ENCODE measurements at places on chromosomes 12 and 14.

GRCh38 chr14:23284654-23285529 is 1.0 kb downstream of the HOMEZ start:
- DNase-seq: peak; percentile 43

- no peak for DNase-seq
Observed at GRCh38 chr14:68712703-68713370, 80.0 kb downstream of the ZFP36L1 start.

- no peak for DNase-seq
Observed at GRCh38 chr14:43803076-43803689, 703.9 kb downstream of the FSCB start.

DNA sequence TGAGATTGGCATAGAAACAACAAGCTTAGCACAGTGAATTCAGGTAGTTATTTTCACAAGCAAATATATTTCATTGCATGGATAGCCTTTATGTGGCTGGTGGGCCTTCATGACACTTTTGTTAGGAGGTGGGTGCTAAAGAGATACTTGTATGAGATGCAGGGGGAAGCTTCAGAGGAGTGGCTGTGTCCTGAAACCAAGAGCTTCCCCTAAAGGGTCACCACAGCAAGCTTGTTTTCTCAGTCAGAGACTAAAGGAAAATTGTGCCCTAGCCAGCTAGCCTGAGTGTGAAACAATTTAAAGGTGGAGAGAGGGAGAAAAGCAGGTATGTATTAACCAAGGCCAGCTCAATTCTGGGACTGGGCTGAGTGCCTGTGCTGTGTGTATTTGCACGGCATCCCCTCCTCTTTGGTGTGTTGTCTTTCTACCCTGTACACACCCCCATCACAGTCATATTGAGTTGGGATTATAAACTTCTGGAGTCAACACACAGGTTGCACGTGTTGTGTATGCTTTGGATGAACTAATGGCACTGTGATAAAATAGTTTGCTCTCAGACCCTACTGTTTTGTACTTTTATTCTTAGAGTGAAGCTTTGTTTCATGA is 79.2 kb downstream of the RASSF8 start:
- no peak for DNase-seq

DNA sequence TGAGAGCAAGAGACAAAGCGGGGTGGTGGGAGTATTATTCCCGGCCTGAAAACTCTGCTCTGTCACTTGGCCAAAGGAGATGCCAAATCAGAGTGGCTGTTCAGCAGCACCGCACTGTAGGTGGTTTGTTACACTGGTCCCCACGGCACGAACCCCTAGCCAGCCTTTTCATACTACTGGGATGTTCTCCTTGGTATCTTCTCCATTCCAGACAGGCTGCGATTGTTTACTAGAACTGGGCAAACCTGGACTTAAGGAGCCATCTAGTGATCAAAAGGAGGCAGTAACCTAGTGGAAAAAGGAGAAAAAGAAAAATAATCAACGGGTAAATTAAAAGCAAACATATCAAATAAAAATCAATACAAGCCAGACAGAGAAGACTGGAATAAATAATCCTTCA is 58.9 kb upstream of the TMTC2 start:
- DNase-seq: peak; percentile 30

DNA sequence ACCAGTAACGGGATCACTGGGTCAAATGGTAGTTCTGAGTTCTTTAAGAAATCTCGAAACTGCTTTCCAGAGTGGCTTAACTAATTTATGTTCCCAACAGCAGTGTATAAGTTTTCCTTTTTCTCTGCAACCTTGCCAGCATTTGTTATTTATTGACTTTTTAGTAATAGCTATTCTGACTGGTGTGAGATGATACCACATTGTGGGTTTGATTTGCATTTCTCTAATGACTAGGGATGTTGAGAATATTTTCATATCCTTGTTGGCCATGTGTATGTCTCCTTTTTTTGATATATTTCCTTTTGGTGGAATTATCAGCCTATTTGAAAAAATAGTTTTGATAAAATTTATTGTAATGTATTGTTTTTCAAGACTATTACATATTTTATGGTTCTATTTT is 701.2 kb upstream of the FBXO33 start:
- no peak for DNase-seq

DNA sequence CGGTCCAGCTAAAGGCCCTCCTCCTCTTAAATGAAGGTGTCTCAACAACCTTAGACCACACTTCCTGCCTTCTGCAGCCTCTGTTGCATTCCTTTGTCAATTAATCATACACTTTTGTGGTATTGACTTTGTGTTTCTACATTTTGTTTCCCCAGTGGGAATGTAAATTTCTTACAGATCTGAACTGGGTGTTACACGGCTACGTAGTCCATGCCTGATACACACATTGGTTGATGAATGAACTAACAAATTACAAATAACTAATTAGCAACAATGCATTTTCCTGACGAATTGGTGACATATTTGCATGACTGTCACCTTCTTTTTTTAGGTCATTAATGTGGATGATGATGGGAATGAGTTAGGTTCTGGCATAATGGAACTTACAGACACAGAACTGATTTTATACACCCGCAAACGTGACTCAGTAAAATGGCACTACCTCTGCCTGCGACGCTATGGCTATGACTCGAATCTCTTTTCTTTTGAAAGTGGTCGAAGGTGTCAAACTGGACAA is 15.2 kb upstream of the CCT2 start:
- DNase-seq: peak; percentile 39

DNA sequence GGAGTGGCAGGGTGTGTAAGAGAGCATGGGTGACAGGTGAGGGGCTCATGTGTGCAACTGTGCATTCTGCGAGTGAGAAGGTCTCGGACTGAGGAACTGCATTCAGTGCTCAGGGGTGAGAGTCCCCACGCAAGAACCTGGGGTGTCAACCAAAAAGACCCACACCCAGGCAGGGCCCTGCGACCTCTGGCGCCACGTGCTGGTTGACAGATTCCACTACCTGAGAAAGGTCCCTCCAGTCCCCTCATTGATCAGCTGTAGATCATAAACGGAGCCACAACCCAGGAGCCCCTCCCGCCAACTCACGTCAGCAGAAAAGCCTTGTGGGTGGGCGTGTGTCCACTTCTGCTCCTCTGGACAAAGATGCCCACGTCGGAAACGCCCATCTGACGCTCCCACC is 98.7 kb downstream of the ASCL4 start:
- no peak for DNase-seq

DNA sequence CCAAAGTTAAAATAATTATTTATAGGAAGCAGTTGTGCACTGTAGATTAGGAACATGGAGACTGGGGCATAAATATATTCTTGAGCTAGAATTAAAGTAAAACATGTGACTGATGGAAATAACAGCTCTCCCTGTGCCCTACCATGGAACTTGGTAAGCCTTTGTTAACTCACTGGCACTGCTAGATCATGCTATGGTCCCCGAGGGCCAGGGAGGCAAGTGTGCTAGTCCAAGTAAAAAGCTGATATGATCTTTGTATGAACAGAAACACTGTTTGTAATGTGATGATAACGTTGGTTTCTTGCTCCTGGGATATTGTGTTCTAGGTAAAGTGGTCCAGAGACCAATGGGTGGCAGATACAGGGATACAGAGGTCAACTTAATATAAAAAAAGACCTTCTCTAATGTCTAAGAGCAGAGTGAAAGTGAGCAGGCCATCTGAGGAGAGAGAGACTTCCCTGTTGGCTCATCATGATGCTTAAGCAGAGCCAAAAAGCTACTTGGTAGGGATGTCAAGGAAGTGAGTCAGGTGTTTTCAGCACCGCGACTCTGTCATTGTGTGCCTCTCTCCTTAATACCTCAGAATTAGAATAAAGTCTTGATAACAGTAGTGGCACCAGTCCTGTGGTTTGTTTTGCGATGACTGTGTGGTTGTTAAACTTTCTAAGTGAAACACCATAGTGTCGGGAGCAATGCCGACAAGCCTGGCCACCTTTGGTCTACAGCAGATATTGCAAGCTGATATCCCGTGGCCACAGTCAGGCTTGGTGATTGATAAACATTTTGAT is 27.6 kb downstream of the BICD1 start:
- peak; percentile 37 for DNase-seq

- DNase-seq: peak; percentile 19
Observed at GRCh38 chr12:62604871-62605270, 138.2 kb downstream of the MON2 start.

- no peak for DNase-seq
Observed at GRCh38 chr12:97398704-97399103, 63.9 kb upstream of the RMST start.

GRCh38 chr12:121831571-121832245 is 27.0 kb downstream of the HPD start:
- DNase-seq: no peak

GRCh38 chr12:9244894-9245293 is 36.7 kb upstream of the PZP start:
- DNase-seq: peak; percentile 46

GRCh38 chr12:79055926-79056674 is 191.5 kb downstream of the SYT1 start:
- DNase-seq: peak; percentile 82

DNA sequence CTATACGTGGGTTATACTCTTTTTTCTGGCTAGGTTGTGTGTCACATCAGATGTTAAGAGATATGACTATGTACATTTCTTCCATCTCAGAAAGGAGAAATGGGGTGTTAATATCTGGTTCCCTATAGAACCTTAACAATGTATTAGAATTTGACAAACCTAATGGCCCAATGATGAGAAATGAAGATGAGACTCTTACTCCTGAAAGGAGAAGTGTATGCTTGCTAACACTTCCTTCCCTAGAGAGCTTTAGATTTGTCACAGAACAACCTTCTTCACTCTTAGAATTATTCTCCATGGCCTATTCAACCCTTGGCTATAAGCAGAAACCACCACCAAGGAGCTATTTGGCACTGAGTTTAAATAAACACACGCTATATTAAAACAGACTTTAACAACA is 839.6 kb downstream of the GALC start:
- DNase-seq: no peak

GRCh38 chr12:11348439-11348838 is 38.2 kb upstream of the PRB4 start:
- no peak for DNase-seq

- DNase-seq: peak; percentile 20
Observed at GRCh38 chr12:117228239-117228638, 38.0 kb upstream of the FBXO21 start.

DNA sequence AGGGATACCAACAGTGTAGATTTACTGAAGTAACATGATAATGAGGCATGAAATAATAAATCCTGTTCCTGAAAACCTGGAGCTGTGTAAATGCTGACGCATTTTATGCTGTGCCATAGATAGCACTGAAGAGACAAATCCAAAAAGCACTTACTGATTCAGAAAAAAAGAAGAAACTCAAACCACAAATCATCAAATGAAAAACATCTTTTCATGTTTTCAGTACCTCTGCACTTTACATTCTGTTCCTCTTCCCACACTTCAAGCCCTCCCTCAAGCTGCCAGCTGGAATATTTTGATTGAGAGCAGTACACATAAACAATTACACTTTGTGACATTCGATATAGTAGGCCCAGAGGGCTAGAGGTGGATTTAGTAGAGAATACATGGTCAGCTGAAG is 362.3 kb downstream of the NAV3 start:
- no peak for DNase-seq

DNA sequence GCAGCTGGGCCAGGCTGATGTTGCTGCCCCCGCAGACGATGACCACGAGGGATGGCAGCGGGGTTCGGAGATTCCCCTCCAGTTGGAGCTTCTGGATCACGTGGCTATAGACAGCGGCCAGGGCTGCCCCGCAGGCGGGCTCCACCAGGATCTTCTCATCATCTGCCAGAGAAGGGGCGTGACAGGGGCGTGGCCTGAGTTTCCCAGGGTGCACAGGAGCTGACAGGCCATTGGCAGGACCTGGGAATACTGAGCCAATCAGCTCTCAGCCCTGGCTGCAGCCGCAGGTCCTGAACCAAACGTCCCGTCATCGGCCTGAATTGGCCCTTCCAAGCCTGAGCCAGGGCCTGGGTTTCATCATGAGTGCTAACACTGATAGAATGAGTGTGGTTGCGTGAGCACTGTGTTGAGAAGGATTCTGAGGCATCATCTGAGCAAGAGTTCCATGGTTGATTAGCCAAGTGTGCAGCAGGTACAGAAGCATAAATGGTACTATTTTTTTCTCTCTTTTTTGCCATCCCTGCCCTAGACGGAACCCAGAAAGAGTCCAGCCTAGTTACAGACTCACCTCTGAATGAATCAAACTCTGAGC is 10.6 kb downstream of the SDS start:
- DNase-seq: no peak

- peak; percentile 96 for DNase-seq
Observed at GRCh38 chr12:107091989-107092641, 1.2 kb downstream of the CRY1 start.

GRCh38 chr14:35342489-35343010 is 50.4 kb downstream of the PSMA6 start:
- no peak for DNase-seq

DNA sequence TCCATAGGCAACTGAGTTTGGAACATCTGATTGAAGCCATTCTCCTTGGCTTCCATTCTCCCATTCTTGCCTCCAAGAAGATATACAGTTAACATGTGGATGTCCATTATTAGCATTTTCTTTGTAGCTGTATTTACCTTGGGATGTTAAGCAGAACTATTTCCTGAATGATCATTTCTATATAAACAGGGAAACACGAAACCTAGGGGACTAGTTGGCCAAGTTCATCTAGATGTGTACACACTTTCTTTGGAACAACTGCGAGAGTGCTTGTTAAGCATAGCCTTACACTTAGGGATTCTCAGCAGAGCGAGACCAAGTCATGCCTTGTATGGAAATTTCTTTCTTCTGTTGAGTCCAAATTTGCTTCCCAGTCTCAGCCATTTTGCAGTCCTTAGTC is 42.1 kb downstream of the DRAM1 start:
- DNase-seq: no peak

GRCh38 chr12:75650595-75651341 is 139.4 kb upstream of the KRR1 start:
- no peak for DNase-seq

GRCh38 chr12:119319638-119320037 is 14.9 kb upstream of the CCDC60 start:
- DNase-seq: no peak

DNA sequence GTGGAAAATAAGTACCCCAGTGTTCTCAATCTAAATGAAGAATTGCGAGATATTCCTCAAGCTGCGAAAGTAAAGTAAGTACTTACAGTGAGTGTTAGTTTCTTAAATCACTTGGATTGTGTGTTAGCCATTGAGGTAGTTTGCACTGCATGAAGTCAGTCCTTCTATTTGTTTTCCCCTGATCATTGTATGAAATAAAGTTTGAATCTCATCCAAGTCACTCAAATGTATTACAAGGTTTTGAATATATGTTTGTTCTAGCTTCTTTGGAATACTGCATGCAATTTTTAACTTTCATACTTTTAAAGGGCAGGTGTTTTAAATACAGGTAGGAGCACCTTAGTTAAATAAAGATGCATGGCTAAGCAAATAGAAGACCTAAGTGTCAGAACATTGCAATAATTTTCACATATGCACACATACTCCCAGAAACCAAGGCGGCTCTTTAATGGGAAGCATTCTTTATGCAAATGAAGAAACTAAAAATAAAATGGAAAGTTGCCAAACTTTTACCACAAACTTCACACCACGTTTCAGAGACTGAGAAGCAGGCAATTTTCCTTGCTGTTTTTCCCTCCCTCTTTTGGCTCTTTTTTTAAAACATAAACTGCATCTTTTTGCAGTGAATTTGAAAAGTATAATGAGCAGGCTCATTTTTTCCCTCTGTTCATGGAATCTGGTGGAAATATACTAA is 105.6 kb downstream of the GPR135 start:
- DNase-seq: no peak

GRCh38 chr14:67440513-67440912 is 28.5 kb upstream of the PLEK2 start:
- DNase-seq: peak; percentile 46

- peak; percentile 55 for DNase-seq
Observed at GRCh38 chr12:121443193-121443870, 43.4 kb downstream of the RNF34 start.
